ENCODE measurements at places on chromosomes 3 and 15. TPM values are rescaled to one million over a fixed set of nuclear protein-coding genes. Genes with fewer than 3 reads are reported as not detected.

The KIF9 gene
- total RNA-seq = 3.2 TPM

The ST8SIA2 gene
- not detected for total RNA-seq

DNA sequence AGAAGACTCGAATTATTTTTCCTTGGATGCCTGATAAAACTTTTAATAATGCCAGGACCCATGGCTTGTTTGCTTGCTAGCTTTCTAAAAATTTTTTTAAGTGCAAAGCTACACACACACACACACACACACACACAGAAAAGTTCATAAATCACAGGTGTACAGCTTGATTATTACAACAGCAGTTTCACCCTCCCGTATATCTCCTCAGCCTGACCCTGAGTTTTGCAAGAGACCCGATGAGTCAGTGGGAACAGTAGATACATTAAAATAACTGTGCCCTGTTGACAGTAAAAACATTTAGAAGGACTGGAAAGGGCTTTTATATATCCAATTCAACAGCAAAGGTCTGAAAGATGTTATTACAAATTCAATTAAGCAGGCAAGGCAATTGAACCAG is 46.7 kb downstream of the EMC4 start:
- H3K27ac ChIP-seq = no peak overlapping the region
- no peaks in the 10 kb centered on the region for H3K27me3 ChIP-seq
- no peak overlapping the region for H3K4me3 ChIP-seq
- peaks cover 1% of the 10 kb centered on the region for H3K36me3 ChIP-seq
- H3K4me1 ChIP-seq = peaks cover 15% of the 10 kb centered on the region

GRCh38 chr3:7272203-7272602 is 411.3 kb downstream of the GRM7 start:
- H3K27me3 ChIP-seq = no peaks in the 10 kb centered on the region
- no peak overlapping the region for H3K27ac ChIP-seq
- no peak overlapping the region for H3K4me3 ChIP-seq
- H3K4me1 ChIP-seq = no peaks in the 10 kb centered on the region
- no peak for DNase-seq

The USP3 gene
- total RNA-seq = 66.5 TPM

- H3K27me3 ChIP-seq = peaks cover 6% of the 10 kb centered on the region
- H3K27ac ChIP-seq = no peak overlapping the region
Measured at GRCh38 chr15:91263632-91264531, 163.8 kb downstream of the SV2B start.

DNA sequence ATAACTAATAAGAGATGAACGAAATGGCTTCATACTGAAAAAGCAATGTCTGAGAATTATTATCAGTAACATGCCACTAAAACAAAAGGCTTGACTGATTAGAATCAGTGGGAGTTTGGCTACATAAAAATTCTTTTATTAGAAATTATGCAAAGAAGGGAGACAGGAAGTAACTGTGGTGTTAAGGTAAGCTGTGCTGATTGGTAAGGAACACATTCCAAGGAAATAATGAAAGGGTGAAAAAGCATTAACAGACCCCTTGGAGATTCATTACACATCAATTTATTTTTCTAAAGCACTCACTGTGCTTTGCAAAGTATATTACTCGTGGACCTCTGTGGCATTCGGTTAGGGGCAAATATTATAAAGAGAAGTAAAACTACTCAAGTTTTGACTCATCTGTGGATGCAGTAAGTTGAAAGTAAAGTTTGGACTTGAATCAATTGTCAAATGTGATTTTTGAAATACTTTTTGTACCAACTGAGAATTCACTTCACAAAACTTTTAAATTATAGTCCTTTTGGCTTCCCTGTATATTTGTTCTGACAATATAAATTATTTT is 176.1 kb upstream of the ZPLD1 start:
- H3K27me3 ChIP-seq = peaks cover 6% of the 10 kb centered on the region
- no peak overlapping the region for H3K27ac ChIP-seq
- H3K36me3 ChIP-seq = no peaks in the 10 kb centered on the region
- H3K4me1 ChIP-seq = no peaks in the 10 kb centered on the region
- no peak for DNase-seq

The GOLGA8R gene
- 2.6 TPM for total RNA-seq

DNA sequence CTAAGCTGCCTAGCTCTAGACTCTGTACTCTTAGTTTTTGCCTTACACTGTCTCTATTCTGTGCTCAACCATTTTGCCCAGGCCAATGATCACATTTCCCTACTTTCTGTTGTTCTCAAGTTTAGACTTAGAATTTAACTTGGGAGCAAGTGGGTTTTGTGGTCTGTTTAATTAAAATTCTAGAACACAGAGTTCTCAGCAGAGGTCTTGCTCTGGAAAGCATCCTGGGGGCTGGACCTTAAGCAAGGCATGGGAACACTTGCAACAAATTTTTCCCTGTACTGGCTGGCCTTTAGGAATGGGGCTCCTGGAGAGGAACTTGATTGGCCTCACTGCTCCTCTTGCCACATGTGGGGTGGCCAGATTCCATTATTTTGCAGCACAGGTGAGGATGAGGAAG is 236.3 kb upstream of the LRTM1 start:
- H3K4me3 ChIP-seq = no peak overlapping the region
- no peaks in the 10 kb centered on the region for H3K27me3 ChIP-seq
- no peak overlapping the region for H3K27ac ChIP-seq
- H3K36me3 ChIP-seq = no peaks in the 10 kb centered on the region
- H3K4me1 ChIP-seq = no peaks in the 10 kb centered on the region

DNA sequence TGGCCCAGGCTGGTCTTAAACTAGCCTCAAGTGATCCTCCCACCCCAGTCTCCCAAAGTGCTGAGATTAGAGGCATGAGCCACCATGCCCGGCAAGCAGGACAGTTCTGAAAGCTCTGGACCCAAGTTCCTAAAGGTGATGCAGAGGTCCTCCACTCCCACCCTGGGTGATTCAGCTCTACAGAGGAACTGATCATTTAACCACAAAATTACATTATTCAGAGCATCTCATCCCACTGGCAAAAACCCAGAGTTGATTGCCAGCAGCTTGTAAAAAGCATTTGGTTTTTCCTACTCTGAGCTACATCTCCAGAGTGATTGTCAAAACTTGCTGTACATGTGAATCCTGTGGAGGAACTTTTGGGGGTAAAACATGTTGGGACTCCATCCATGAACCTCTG is 60.2 kb downstream of the SLTM start:
- no peaks in the 10 kb centered on the region for H3K4me1 ChIP-seq
- peaks cover 3% of the 10 kb centered on the region for H3K36me3 ChIP-seq
- DNase-seq = no peak
- no peaks in the 10 kb centered on the region for H3K27me3 ChIP-seq
- H3K27ac ChIP-seq = no peak overlapping the region

DNA sequence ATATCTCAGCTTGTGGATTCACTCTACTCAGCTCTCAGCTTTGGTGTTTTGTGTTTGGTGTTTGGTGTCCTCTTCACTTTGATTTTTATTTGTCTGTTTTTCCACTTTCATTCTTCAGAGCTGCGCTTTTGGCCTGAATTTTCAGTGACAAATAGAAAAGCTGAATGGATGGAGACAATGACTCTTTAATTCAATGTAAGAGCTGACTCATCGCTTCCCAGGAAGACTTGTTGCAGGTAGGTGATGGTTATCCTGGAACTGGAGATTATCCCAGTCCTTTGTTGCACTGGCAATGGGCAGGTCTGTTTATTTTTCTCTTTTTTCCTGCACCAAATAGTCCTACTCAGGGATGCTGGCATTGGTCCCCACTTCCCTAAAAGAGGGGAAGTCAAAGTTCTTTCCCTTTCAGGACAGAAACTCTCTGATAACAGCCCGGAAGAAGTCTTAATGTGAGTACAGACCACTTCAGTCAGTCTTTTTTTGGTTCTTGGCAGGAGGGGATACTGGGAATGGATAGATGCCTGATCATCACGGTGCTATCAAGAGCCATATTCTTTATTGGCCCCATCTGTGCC is 12.4 kb upstream of the AEN start:
- H3K4me1 ChIP-seq = peaks cover 24% of the 10 kb centered on the region
- no peak overlapping the region for H3K27ac ChIP-seq
- H3K4me3 ChIP-seq = no peak overlapping the region
- H3K27me3 ChIP-seq = peaks cover 88% of the 10 kb centered on the region
- H3K36me3 ChIP-seq = no peaks in the 10 kb centered on the region

The ROBO2 gene
- not detected for total RNA-seq

The PRKAR2A gene
- 35.7 TPM for total RNA-seq

DNA sequence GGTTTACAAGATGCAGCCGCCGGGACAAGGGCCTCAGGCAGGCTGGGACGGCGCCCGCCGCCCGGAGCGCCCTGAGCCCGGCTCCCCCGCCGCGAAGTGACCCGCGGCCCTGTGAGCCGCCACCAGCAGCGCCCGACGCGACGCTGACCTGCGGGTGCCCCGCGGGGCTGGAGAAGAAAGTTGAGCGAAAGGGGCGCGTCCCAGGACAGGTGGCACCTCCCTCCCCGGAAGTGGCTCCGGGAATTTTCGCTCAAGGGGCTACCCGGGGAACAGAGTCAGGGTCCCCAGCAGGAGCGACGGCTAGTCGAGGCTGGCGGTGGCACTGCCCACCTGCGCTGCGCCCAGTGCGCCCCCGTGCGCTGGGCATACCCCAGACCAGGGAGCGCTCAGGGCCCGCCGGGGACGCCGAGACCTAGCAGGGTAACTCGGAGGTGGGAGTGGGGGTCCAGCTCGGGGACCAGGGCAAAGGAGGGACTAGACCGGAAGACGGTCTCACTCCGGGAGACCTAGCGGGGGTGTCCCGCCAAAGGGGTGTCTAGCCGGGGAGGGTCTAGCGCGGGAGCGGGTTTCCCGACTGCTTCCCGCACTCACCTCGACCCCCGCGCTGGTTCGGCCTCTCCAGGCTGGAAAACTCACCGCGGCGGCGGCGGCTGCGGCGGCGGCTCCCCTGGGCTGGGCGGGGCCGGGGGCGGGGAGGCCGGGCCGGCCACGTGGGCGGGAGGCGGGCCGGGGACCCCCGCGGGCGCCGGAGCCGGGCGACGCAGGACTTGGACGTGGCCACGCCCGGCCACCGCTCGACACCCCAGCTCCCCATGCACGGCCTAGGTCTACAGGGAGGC is 18.4 kb downstream of the SPATA12 start:
- H3K36me3 ChIP-seq = no peaks in the 10 kb centered on the region
- peaks cover 5% of the 10 kb centered on the region for H3K4me1 ChIP-seq
- H3K4me3 ChIP-seq = peak overlapping the region; percentile 63
- H3K27me3 ChIP-seq = peaks cover 59% of the 10 kb centered on the region

- H3K36me3 ChIP-seq = no peaks in the 10 kb centered on the region
- H3K4me3 ChIP-seq = peak overlapping the region; percentile 60
- DNase-seq = peak; percentile 31
Measured at GRCh38 chr15:77409259-77410156, 10.4 kb downstream of the PEAK1 start.

The SMCO1 gene
- total RNA-seq = not detected

DNA sequence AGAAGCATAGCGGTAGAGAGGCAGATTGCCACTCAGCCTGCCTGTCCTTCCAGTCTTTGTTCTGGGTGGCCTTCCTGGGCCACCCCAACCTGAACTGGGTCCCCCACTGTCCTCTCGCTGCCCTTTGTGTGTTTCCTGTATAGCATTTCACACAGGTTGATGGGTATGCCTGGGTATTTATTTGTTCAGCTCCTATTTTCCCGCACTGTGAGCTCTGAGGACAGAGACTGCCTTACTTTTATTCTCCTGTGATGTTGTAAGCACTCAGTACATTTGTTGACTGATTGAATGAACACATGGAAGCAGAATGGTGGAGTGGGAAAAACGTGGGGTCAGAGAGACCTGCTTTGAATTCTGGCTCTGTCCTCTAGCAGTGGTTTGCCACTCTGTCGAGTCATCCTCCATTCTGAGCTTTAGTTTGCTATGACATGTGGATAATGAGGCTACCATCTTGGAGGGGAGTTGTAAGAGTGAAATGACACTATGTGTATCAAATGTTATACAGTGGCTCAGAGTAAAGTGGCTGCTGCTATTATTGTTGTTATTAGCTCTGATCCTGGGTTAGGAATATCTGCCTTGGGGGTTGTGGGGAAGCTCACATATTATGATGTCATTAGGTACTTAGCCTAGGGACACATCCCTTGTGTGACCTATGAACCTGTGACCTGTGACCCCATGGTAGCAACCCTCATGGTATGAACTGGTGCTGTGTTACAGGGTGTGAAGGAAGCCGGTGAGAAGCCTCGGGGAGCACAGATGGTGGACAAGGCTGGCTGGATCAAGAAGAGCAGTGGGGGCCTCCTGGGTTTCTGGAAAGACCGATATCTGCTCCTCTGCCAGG is 6.4 kb downstream of the PLEKHO2 start:
- H3K27ac ChIP-seq = peak overlapping the region; percentile 10
- H3K4me3 ChIP-seq = no peak overlapping the region
- peaks cover 36% of the 10 kb centered on the region for H3K4me1 ChIP-seq
- no peaks in the 10 kb centered on the region for H3K27me3 ChIP-seq

GRCh38 chr15:66786708-66787488 is 84.9 kb downstream of the SMAD6 start:
- H3K4me3 ChIP-seq = no peak overlapping the region
- DNase-seq = no peak
- H3K27me3 ChIP-seq = no peaks in the 10 kb centered on the region
- no peaks in the 10 kb centered on the region for H3K36me3 ChIP-seq
